Stimulated activated CD8-positive, alpha-beta memory T cell treated with anti-CD3 and anti-CD28 coated beads, Interleukin-2, amount 100 ng/mL, for 1 hour (primary cell): ENCODE measurements at places on chromosomes 4 and X.

DNA sequence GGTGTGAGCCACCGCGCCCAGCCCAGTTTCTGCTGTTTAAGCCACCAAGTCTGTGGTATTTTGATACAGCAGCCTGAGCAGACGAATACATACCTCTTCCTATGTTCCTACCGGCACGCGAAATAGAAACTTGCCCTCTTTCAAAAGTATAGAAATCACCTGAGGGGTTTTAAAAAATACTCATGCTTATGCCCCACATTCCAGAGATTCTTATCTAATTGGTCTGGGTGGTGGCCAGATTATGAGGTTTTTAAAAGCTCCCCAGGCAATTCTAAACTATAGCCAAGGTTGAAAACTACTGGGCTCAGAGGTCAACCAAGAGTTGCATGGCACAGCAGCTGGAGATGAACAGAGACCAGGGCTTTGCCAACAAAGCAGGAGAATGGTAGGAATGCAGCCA lies 24.9 kb upstream of the HUWE1 start:
- DNase-seq: no peak

DNA sequence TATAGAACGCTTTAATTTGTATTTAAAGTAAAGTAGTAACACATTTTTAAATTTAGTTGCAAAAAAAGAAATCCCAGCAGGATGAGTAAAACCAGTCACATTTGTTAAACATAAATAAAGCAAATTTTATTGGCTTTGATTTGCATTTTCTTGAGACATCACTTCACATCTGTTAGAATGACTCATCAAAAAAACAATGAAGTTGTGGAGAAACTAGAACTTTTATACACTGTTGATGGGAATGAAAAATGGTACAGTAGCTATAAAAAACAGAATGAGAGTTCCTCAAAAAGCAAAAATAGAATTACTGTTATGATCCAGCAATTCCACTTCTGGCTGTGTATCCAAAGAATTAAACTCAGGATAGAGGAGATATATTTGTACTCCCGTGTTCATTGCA lies 454.0 kb upstream of the KLHL4 start:
- no peak for DNase-seq

- DNase-seq: no peak
These were observed 236.0 kb downstream of the AFAP1 start for GRCh38 chr4:7703688-7704087.

- no peak for DNase-seq
These were observed 44.4 kb downstream of the RAP1GDS1 start for GRCh38 chr4:98305576-98305975.

DNA sequence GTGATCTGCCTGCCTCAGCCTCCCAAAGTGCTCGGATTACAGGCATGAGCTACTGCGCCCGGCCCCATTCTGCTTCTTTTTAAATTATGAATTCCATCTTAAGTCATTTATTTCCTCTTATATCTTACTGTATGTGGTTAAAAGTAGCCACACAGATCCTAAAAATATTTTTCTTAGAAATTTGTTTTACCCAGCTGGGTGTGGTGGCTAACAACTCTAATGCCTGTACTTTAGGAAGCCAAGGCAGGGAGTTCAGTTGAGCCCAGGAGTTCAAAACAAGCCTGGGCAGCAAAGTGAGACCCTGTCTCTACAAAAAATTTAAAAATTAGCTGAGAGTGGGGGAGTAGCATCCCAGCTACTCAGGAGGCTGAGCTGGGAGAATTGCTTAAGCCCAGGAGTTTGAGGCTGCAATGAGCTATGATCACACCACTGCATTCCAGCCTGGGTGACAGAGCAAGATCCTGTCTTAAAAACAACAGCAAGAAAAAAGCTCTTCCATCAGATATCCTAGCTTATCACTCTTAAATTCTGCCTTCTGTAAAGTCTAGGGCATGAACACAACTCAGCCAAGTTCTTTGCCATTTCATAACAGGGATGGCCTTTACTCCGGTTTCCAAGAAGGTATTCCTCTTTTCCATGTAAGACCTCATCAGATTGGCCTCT lies 15.1 kb upstream of the AFF1 start:
- no peak for DNase-seq

GRCh38 chr4:148330161-148330560 lies 112.1 kb downstream of the NR3C2 start:
- DNase-seq: no peak

GRCh38 chr4:145605941-145606340 lies 13.2 kb upstream of the MMAA start:
- no peak for DNase-seq

- no peak for DNase-seq
These were observed 40.6 kb upstream of the SERTM2 start for GRCh38 chrX:111470681-111471403.

DNA sequence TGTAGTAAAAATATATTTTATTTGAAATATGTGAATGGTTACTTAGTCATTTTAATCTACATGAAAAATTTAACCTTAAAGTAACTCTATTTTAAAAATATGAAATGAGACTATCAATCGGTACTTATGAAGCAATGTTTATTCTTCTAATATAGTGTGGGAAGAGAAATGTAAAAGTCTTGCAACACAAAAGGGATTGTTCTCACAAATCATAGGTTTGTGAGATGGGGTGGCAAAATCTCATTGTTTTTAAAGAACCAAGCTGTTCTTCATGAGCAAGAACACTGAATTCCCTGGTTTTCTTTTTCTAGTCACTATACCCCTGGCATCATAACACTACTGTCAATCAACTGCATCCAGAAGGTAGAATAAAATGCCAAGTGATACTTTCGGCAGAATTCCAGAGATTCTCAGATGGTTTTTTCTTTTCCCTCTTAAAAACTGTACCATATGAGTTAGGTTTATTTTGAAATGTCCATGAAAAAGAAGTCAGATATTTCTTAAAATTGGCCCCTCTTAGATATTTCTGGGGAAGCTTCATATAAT lies 52.2 kb downstream of the SNCA start:
- no peak for DNase-seq

DNA sequence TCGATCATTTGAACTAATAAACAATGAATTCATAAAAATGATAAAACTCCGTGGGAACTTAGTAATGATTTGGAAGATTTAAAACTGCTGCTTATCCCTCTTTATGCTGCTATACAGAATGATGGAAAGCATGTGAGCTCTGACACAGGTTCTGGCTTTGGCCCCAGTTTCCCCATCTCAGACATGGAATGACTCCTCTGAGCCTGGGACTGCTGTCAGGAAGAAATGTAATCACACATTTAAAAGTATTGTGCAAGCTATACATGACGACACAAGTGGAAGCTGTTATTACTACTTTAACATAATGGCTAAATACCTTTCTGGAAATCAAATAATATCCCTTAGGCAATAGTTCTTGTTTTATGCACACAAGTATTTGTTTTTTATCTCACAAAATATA lies 161.7 kb downstream of the DCHS2 start:
- DNase-seq: no peak

- no peak for DNase-seq
These were observed 40.6 kb downstream of the GABRB1 start for GRCh38 chr4:47071901-47072341.

DNA sequence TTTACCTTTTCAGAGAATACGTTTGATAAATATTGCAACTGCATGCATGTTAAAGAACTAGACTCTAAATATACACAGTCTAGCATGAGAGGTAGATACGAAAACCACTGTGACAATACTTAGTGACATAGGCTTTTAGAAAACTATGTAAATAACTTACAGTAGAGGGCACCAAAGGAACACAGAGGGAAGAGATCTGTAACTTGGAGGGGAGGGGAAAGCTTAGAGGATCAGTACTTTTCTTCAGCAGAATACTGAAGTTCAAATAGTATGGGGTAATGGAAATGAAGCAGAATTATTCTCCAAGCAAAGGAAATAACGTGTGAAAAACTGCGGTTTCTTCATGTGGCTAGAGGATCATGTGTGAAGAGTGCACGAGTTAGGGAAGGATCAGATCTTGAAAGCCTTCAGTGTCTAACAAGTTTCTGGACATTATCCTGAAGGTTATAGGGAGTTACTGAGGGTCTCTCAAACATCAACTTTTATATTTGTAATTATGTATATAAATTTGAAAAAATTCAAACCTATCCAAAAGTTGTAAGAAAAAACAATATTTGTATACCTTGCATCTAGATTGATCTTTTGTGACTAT lies 264.3 kb downstream of the NPFFR2 start:
- no peak for DNase-seq

- DNase-seq: no peak
These were observed 339 bp downstream of the TBC1D9 start for GRCh38 chr4:140755774-140756318.

DNA sequence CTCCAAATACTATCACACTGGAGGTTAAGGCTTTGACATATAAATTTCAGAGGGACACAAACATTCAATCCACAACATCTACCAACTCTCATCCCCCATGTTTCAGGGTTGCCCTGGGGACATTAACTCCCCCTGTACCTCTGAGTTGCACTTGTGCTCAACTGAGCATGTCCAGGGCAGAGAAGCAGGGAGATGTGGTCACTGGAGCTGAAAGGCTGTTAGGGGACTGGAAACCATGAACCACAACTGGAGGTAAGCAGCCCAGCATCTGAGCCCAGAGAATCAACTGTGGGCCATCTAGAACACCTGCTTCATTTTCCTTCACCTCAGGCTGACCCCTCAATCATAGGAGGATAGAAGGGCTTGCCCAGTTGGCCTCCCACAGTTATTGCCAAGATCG lies 641.1 kb downstream of the MID1IP1 start:
- DNase-seq: no peak

- DNase-seq: no peak
These were observed 48.2 kb downstream of the HADH start for GRCh38 chr4:108037884-108038283.

GRCh38 chr4:77358315-77358928 lies 201.4 kb downstream of the CCNG2 start:
- DNase-seq: no peak

GRCh38 chrX:7264399-7264798 lies 116.4 kb upstream of the PUDP start:
- no peak for DNase-seq

- DNase-seq: no peak
These were observed 38.8 kb downstream of the GAB1 start for GRCh38 chr4:143375326-143376073.

DNA sequence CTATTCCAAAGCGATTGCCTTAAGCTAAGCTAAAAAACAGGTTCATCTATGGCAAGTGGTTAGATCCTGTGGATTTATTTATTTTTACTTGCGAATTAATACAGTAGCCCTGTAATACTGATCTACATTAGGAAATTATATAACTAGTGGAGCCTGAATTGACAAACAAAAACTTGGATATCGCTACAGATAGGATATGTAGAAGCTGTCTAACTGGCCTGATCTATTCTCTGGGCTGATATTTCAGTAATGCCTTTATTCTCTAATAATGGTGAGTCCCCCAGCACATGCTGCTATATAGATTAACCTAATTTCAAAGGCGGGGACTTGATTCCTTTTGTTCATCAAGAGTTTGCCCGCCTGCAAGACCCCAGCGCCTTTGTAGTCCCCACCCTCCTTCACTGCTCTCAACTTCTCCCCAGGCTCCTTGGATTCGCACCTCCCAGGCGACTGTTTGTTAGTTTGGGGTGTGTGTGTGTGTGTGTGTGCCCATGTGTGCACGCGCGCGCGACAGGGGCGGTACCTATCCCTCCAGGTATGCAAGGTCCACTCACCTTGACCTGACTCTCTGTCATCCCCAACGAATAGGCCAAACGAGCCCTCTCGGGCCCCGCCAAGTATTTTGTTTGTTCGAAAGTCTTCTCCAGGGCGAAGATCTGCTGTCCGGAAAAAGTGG lies 3.8 kb downstream of the NKX6-1 start:
- DNase-seq: no peak

DNA sequence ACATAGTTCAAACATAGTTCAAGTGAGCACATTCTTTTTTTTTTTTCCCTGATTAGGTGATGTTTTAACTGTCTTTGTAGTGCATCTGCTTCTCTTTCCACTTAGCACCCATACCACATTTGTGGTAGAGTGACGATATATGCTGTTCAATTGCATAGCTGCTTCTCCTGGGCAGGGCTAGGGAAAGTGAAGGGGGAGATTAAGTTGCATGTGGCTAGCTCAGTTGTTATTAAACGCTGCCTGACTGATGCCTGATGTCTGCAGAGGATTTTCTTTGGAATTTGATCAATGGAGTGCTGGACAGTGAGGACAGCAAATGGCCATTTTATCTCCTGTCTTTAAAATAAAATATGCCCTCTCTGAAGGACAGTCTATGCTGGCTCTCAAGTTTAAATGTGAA lies 63.7 kb downstream of the ANK2 start:
- DNase-seq: no peak

GRCh38 chr4:79598801-79599200 lies 190.8 kb upstream of the GK2 start:
- no peak for DNase-seq

DNA sequence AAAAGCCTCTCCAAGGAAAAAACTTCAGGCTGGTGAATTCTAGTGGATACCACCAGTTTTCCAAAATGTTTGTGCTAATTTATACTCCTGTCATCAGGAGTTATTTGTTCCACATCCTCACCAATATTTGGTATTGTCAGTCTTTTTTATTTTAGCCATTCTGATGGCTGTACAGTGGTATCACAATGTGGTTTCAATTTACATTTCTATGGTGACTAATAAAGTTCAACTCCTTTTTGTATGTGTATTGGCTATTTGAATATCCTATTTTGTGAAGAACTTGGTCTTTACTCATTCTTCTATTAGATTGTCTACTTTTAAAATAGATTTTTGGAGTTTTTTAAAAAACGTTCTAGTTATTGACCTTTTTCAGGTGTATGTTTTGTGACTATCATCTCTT lies 33.0 kb upstream of the FRAS1 start:
- DNase-seq: no peak

DNA sequence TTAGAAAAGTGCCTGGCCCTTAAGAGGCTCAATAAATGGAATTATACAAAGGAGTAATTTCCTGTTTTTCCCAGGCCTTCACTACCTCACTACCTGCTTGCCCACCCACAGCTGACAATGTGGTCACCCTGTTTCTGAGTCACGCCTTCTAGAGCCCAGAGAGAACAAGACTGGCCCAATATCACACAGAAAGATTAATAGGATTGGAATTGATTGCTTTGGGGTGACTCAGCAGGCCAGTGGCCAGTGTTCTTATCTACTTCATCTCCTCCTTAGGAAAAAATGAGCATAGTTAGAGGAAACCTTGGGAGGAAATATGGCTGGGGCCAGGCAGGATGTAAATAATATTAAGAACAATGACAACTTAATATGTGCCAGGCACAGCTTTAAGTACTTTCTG lies 4.5 kb upstream of the FGF16 start:
- no peak for DNase-seq

- no peak for DNase-seq
These were observed 19.8 kb upstream of the DDX3X start for GRCh38 chrX:41314204-41314603.

- no peak for DNase-seq
These were observed 82.3 kb downstream of the FREM3 start for GRCh38 chr4:143617994-143618679.

GRCh38 chr4:6782846-6783110 lies 251 bp downstream of the KIAA0232 start:
- DNase-seq: no peak
